ENCODE measurements at places on chromosomes 3 and 15.

DNA sequence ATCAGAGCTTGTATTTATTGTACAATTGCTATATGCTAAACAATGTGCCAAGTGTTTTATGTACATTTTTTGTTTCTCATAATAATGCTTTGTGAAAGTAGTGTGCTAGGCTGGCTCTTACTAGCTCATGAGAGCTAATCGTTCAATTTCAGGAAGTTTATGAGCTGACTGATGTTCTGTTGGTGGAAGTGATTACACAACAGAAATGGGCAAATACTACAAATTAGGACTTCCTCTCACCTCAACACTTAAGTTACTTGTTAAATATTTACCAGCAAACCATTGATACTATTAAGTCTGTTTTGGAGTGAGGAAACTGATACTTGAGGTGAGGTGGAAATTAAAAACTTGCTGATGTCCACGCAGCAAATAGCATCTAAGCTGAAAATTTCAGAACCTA is 32.3 kb downstream of the SLC9C1 start:
- DNase-seq, result no peak

GRCh38 chr3:31960793-31961431 is 20.1 kb downstream of the OSBPL10 start:
- peak; percentile 11 for DNase-seq

- DNase-seq, result no peak
Measured at GRCh38 chr3:138799822-138800221, 34.9 kb downstream of the PIK3CB start.

DNA sequence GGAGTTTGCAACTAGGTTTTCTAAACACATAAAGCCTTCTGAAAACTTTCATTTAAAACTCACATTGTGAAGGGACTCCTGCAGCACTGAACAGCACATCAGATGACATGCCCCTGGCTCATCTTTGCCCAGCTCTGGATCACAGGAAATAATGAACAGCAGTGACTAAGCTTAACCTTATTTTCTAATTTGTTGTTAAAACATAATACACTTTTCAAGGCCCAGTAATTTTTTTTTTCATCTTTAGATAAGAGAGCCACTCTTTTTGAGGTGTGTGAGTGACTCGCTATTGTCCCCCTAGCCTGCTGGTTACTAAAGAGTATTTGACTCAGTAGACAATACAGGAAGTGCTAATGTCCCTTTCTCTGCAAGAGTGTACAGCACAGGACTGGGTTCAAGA is 204.0 kb downstream of the OSBPL10 start:
- no peak for DNase-seq

- DNase-seq, result no peak
Measured at GRCh38 chr3:67142432-67142831, 144.3 kb downstream of the KBTBD8 start.

DNA sequence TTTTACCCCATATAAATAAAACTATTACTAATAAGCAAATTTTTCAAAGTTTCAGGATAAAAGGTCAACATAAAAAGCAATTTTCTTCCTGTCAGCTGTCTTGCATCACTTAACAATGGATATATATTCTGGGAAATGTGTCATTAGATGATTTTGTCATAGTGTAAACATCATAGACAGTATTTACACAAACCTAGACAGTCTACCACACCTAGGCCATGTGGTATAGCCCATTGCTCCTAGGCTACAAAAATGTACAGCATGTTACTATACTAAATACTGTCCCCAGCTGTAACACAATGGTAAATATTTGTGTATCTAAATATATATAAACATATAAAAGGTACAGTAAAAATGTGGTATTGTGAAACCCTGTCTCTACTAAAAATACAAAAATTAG is 156.7 kb downstream of the ANO10 start:
- no peak for DNase-seq

- DNase-seq, result no peak
Measured at GRCh38 chr3:116038968-116039650, 406.2 kb downstream of the LSAMP start.

- peak; percentile 93 for DNase-seq
Measured at GRCh38 chr3:178084938-178085816, 451.1 kb upstream of the KCNMB2 start.

DNA sequence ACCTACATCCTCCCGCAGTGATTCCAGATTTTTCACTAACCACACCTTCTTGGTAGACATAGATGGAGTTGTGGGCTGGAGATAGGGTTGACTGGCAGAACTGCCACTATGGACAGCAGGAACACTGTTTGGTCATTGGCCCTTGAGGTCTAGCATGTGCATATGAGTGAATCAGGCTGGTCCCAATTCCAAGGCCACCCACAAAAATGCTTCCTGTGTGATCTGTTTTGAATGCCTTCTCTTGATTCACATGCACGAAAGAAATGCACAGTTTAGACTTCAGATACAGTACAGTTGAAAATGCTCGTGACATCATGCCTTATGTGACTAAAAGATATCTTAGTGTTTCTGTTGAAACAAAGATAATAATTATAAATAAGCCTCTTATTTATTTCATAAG is 285.8 kb upstream of the SEMA6D start:
- DNase-seq, result no peak

- no peak for DNase-seq
Measured at GRCh38 chr3:25503898-25504301, 75.8 kb downstream of the RARB start.

- no peak for DNase-seq
Measured at GRCh38 chr15:41806291-41807181, 21.4 kb upstream of the JMJD7 start.

- DNase-seq, result no peak
Measured at GRCh38 chr3:120780977-120781376, 38.4 kb downstream of the GTF2E1 start.

GRCh38 chr3:88000853-88001252 is 58.0 kb downstream of the CGGBP1 start:
- no peak for DNase-seq

GRCh38 chr3:177420651-177421480 is 223.6 kb upstream of the TBL1XR1 start:
- DNase-seq, result no peak

- no peak for DNase-seq
Measured at GRCh38 chr3:79871656-79872055, 103.9 kb upstream of the ROBO1 start.

DNA sequence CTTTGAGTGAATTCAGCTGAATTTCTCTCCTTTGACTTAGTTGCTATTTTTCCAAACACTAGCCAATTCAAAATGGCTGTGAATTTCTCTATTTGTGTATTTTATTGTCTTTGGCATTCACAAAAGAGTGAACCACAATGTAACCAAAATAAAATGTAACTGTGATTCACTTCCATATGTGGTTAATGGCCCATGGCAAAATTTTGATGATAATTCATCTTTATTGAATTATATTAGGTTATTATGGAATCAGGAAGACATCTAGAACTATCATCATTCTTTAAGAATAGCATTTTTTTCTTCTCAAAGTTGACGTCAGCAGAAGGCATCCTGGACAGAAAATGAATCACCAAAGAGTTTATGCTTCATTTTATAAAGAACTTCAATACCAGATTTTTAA is 705.3 kb upstream of the NAALADL2 start:
- no peak for DNase-seq

- no peak for DNase-seq
Measured at GRCh38 chr3:46304739-46305138, 49.2 kb upstream of the CCR2 start.

DNA sequence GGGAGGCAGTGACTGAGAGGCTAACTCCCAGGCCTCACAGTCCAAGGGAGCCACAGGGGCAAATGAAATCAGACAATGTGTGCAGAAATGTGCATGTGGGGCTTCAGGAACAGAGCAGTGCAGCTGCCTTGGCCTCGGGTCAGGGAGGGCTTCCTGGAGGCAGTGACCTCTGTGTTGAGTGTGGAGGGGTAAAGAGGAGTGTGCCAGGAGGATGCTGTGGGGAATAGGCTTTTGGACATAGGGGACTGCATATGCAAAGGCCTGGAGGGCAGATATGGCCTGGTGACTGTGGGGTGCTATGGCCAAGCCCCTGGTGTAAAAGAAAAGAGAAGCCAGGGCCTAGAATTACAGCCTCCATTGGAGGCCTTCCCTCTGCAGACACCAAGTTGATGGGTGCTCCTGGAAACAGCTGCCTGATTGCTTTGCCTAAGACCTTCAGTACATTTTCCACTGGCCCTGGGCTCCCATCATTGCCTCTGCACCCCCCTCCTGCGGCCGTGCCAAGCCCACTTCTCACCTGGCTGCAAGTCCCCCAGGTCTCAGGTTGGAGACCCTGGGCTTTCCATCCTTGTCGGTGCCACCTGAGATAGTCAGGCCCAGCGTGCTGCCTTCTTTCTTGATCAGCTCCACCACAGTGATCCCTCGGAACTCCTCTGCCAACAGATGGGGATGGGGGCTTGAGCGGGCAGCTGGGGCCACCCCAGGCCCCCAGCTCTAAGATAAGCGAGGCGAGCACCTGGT is 15.1 kb downstream of the GRIP2 start:
- DNase-seq, result no peak

DNA sequence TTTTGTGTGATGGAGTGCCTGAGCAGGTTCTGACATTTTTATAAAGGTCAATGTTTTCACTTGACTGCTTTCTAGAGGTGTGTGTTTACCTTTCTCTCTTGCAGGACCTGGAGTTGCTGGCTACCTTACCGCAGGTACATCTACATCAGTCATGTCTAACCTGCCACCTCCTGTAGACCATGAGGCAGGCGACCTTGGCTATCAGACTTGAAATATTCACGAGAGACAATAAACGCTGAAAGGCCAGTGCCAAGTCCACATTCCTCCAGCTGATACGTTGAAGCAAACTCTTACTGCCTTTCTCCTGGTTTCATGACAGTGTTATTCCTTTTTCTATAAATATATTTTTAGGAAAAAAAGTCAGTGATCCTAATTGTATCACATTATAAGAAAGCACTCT is 59.0 kb upstream of the ACKR4 start:
- no peak for DNase-seq

- no peak for DNase-seq
Measured at GRCh38 chr3:122982216-122983185, 45.1 kb downstream of the SEMA5B start.

DNA sequence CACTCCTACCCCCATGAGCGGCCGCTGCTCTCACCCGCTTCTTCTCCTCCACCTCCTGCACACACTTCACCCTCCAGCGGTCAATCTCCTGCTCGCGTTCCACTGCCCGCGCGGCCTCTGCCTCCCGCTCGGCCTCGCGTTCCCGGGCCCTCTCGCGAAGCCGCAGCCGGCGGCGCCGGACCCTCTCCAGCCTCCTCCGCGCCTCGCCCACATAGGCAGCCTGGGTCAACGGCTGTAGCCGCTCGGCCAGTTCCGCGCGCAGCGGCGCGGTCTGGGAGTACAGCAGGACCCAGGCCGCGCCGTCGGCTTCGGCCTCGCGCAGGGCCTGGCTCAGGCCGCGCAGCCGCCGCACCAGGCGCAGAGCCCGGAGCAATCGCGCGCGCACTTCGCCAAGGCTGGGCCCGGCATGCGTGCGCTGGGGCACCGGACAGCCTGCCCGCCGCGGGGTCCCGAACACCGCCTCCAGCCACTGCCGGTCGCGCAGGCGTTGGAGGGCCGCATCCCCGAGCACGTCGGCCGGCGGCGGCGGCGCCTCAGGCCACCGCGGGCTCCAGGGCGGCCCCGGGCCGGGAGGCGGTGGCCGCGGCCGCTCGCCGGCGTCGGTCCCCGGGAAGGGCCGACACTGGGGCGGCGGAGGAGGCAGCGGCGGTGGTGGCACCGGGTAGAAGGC is 595 bp downstream of the PDCD7 start:
- no peak for DNase-seq

GRCh38 chr3:198092276-198092675 is 132.3 kb downstream of the LMLN start:
- DNase-seq, result no peak

- DNase-seq, result no peak
Measured at GRCh38 chr15:27782125-27782524, 317.0 kb downstream of the OCA2 start.

DNA sequence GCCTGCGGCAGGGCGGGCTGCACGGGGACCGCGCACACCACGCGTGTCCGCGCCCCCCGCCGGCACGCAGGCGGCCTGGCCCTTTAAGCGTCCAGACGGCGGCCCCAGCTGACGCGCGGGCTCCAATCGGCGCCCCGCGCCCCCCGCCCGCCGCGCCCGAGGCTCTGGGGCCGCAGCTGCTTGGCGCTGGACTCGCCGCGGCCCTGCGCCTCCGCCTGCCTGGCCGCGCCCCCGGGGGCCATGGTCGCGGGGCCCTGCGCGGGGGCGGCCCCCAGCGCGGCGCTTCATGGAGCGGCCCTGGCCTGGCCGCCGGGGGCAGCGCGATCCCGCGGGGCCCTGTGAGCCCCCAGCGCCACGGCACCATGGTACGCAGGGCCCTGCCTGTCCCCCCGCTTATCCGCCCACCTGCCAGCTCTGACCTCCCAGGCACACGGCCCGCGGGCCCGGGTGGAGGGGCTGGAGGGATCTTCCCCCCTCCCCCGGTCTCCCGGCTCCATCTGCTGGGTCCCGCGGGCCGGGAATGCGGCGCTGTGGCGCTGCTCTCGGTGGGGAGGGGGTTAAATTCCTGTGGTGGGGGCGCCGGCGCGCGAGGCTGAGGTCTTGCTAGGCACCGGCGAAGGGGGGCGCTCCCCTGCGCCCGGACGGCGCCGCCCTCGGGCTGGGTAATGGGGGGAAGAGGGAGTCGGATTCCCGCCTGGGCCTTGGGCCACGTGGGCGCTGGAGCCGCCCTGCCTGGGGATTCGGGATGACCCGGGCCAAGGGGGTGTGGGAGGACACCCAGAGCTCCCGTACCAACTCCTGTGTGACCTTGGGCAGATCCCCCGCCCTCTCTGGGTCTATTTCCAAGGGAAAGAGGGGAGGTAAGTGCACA is 1.1 kb downstream of the ZBTB47 start:
- DNase-seq, result no peak

GRCh38 chr15:89346516-89347231 is 12.1 kb upstream of the POLG start:
- DNase-seq, result no peak

DNA sequence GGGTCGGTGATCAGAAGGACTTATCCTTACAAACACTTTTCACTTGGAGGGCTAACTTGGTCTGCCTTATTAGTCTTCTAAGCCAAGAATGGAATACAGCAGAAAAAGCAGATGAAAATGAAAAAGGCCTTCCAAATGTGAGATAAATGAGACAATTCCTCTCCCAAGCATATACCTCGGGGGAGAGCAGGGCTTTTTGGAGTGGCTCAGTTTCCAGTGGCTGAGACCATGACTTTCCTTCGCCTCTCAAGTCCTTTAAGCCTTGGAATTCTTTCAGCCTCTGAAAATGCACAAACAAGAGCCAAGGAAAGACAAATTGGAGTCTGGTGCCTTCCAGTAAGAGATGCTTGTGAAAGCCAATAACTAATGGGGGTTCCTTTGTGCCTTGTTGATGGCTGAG is 130.9 kb downstream of the DTWD1 start:
- no peak for DNase-seq

GRCh38 chr3:186476044-186476468 is 68.1 kb downstream of the CRYGS start:
- DNase-seq, result no peak

DNA sequence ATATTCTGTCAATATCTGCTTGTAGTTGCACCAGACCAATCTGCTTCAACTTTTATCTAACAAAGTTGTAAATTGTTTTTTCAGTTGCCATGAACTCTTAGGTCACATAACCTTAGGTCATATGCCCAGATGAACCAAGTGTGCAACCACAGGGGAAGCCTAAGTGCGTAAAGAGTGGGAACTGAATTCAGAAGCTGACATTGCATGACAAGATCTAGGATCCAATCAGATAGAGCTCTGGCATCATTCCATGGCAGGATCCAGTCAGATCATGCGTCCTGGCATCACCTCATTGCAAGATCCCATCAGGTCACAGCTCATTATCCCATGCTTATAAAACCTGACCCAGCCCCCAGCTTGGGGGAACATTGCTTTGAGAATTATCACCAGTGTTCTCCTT is 18.9 kb upstream of the IFT57 start:
- no peak for DNase-seq

GRCh38 chr3:59809016-59809415 is 759.2 kb upstream of the CFAP20DC start:
- DNase-seq, result no peak

Measured in NCI-H1694 treated with DMSO at 0.1 percent for 48 hours (cell line).